ENCODE measurements at places on chromosomes 5 and 9.
A peak's percentile ranks its signal among the peaks of the same experiment; 100 is the strongest.

DNA sequence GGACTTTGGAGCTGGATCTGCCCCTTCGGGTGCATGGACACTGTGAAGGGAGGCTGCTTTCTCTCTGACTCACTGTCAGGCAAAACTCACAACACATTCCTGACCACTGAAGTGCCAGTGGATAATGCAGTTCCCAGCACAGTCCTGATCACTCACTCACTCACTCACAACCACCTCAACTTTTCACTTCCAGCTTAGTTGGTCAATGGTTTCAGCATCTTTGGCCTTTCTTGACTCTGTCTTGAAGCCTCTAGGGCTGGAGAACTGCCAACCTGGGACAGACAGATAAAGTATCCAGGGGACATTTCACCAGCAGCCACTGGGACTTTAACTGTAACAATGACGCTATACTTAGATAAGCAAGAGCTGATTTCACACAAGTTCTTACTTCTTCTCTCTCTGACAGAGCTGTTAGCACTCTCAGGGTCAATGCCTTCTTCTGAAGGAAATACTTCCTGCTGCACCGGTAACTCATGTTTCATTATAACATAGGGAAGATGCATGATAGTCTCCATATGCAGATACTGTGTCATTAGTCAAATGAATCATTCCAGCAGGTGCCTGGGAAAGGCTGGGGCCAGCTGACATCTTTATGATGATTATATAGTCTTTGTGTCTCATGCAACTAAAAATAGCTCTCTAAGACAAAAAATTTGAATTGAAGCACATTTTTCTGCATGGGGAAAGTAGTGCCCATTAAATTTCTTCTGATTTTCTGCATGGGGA is 499.0 kb downstream of the SEMA5A start:
- DNase-seq = no peak

DNA sequence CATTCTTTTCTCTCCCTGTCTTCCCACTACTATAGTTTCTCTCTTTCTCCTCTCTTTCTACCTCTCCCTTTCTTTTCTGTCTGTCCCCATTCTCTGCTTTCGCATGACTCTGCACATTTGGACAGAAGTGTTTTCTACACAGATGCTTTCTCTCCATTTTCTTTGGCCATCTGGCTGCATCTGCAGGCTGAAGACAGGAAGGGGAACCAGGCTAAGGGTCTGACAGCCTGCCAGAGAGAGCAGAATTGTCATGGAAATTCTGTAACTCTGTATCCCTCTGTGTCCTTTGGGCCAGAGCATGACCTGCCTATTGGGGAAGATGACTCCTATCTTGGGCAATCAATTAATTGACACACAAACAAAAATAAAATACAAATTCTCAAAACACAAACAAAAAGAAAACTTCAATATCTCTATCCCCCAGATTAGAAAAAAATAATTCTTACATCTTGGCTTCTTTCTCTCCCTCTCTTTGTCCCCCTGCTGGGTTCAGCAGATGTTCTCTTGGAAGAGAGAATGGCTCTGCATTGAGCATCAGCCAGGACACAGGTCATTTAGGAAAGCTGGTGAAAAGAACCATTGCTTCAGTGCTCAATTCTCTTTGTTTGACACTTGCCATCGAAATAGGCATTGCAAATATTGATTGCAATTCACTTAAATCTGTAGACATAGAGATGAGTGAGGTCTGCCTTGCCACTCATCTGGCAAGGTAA is 415.9 kb upstream of the KLF4 start:
- no peak for DNase-seq

DNA sequence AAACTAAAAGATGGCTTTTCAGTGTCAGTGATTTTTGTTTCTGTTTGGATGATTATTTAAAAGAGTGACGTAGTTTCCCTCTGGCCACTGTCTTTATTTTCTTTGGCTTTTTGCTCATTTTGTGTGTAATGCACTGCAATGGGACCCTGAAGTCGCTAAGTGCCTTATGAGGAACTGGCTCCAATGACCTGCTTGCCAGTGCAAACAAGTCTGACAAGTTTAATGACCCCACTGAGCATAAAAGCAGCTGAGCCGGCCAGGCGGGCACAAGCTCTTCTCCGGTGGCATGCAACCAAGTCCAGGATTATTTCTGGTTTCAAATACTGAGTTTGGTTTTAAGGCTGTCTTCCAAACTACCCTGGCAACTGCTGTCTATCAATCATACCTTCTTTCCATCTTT is 15.6 kb upstream of the GNA14 start:
- no peak for DNase-seq

- DNase-seq = no peak
Observed at GRCh38 chr5:68007451-68007850, 208.1 kb upstream of the PIK3R1 start.

DNA sequence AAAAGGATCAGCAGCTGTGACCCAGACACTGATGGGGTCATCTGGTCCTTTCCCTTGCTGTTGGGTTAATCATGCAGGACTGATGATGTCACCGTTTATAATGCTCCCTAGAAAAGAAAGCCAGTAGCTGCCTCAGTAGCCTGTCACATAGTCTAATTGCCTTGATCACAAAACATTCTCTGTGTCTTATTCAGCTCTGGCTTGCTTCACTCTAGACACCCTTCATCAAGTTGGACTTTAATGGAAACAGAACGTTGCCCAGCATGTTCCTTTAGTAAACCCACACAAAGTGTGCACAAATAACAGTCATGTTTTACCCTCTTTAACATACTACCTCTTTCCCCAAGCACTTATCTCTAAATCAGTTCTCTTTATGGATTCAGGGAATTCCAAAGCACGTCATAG is 170.8 kb downstream of the SGCD start:
- no peak for DNase-seq

DNA sequence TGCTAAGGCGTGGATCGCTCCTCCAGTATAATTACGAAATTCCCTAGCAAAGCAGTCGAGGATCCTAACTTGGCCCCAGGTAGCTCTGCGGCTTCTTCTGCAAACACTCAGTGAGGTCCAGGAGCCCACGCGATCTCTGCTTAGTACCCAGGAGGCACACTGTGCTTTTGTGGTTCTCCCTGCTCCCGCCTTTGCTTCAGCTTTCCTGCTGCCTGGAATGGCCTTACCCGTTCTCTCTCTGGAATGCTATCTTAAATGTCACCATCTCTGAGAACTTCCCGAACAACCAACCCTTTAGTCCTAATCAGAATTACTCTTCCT is 639 bp downstream of the INVS start:
- peak; percentile 24 for DNase-seq

- DNase-seq = no peak
Observed at GRCh38 chr5:38494763-38495162, 61.7 kb downstream of the LIFR start.
